ENCODE measurements at places on chromosomes 5 and 9. TPM values are rescaled to one million over a fixed set of nuclear protein-coding genes. Genes with fewer than 3 reads are reported as not detected.

DNA sequence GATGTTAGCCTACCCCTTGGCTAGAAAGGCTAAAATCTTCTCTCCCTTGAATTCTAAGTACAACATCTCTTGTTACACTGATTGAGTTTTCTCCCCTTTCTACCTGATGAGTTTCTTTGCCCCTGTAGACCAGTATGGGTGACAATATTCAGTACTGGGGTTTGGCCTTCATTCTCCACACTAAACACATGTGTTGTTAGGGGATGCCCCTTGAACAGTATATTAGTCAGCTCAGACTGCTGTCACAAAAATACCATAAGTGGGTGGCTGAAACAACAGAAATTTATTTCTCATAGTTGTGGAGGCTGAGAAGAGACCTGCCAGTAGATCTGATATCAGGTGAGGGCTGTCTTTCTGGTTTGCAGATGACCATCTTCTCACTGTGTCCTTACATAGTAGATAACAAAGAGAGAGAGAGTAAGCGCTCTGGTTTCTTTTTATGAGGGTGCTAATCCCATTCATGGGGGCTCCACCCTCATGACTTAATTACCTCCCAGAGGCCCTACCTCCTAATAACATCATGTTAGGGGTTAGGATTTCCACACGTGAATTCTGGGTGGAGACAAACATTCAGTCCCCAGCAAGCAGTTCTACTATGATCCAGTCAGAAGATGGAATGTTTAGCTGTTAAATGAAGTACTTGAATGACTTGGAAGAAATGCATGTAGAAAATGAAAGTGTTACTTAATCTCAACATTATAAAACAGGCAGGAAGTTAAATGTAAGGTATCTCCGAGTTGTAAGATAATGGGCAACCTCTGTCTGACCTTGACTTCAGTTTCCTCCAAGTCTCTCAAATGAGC lies 17.5 kb downstream of the VLDLR start:
- no peak for DNase-seq

DNA sequence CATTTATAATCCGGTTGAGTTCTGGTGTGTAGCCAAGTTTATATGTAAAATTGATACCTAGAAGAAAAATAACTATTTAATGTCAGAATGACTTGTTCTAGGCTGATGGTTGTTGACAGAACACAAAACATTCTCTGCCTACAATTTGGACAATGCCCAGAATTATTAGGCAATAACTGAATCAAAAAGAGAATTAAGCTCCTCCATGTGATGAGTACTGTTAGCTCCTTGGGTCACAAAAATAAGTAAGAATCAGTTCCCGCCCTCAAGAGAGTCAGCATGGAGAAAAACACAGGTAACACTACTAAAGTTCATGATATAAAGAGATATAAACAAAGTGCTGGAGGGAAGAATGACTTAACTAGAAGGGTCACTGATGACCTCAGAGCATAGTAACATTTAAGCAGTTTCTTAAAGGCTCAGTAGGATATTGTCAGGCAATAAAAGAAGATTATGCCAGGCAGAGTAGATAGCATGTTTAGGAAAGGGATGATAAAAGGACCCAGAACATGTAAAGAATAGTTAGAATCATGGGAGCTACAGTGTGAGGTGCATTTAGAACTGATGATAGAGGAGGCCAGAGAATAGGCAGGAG lies 200.5 kb upstream of the ACTBL2 start:
- DNase-seq = no peak

- DNase-seq = no peak
Measured at GRCh38 chr9:73714294-73714693, 562.6 kb downstream of the ANXA1 start.

GRCh38 chr5:174972291-174972690 lies 247.9 kb downstream of the MSX2 start:
- no peak for DNase-seq

DNA sequence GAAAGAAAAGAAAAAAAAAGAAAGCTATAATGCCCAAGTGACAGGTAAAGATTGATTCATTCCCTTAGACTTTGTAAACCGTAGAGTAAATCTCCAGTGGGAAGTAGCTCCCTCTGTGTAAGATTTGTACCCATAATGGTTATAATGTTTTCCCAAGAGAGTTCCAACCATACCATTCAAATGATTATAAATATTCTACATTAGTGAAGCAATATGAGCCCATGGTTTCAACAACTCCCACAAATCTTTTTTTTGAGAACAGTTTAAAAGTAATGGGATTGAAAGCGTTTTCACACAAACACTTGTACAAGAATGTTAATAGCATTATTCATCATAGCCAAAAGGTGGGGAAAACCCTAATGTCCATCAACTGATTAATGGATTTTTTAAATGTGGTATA lies 58.0 kb downstream of the GRAMD2B start:
- no peak for DNase-seq

- no peak for DNase-seq
Measured at GRCh38 chr9:133238851-133239532, 29.9 kb upstream of the OBP2B start.

DNA sequence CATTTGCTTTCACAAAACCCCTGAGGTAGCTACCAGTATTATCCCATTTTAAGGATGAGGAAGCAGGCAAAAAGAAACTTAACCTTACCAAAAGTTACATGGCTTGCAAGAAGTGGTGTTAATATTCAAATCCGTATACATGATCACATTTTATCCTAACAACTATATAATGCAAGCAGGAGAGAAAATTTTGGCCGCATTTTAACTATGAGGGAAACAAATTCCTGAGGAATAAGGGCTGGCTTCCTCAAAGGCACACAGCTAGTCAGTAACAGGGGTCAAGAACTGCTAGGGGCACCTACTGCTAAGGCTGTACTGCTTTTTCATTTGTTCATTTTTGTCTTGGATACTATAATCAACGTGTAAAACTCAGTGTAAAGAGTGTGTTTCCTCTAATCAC lies 81.0 kb downstream of the LHFPL2 start:
- DNase-seq = no peak

Gene LRRTM2
- polyA plus RNA-seq = 2.1 TPM

Gene APBB3
- 63.1 TPM for polyA plus RNA-seq

Gene PGM5
- polyA plus RNA-seq = 35.6 TPM
